ENCODE measurements at places on chromosomes 13 and 19.
A peak's percentile ranks its signal among the peaks of the same experiment; 100 is the strongest.

- peak; percentile 80 for DNase-seq
These were observed 14.1 kb downstream of the KLF2 start for GRCh38 chr19:16338470-16339360.

- peak; percentile 77 for DNase-seq
These were observed 2.9 kb upstream of the C19orf85 start for GRCh38 chr19:55467236-55468053.

DNA sequence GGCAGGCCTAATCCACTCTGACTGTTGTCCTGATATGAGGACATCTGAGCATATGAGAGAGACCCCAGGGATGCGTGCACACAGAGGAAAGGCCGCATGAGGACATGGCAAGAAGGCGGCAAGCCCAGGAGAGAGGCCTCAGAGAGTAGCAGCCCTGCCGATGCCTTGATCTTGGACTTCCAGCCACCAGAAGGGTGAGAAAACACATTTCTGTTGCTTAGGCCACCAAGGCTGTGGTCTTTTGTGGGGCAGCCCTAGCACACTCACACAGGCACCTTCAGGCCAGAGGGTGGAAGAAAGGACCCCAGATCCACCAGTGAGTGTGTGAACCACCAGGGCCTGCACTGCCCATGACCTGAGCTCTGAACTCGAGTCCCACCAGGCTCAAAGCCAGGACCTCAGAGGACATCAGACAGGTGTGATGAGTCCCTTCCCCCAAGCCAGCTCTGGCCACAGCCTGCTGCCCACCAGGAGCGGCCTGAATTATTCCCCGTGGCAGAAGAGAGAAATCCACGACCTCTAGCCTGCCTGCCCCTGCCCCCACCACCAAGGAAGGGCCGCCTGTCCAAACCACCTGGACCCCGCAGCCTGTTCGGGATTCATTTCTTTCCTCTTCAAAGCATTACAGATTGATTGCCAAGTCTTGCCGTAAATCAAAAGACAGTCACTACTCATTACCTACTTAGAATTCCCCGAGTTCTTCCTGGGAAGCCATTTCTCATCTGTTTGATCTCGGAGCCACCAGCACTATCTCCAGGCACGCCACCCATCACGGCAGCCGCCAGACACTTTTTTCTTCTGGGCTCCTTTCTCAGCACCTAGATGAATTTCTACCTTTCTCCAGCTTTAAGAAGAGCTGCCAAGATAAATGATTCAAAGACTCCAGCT lies 72.2 kb downstream of the CEBPG start:
- DNase-seq: no peak

GRCh38 chr13:106551751-106552150 lies 16.2 kb downstream of the ARGLU1 start:
- no peak for DNase-seq

DNA sequence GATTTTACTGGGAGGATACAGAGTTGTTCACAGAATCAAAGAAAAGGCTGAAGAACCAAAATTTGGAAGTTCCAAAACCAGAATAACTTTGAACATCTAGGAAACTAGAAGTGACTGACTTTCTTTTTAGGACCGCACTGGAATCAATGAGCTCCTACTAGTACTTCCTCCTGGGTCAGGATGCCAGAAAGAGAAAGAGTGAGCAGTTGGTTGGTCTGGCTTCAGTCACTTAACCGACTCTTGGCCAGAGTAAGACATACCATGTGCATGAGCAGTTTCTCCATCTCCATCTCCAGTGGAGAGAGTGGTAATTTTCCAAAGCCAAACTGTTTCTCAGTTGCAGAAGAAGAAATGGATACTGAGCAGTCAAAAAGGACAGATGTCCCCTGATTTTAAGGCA lies 27.1 kb upstream of the MTUS2 start:
- DNase-seq: no peak

DNA sequence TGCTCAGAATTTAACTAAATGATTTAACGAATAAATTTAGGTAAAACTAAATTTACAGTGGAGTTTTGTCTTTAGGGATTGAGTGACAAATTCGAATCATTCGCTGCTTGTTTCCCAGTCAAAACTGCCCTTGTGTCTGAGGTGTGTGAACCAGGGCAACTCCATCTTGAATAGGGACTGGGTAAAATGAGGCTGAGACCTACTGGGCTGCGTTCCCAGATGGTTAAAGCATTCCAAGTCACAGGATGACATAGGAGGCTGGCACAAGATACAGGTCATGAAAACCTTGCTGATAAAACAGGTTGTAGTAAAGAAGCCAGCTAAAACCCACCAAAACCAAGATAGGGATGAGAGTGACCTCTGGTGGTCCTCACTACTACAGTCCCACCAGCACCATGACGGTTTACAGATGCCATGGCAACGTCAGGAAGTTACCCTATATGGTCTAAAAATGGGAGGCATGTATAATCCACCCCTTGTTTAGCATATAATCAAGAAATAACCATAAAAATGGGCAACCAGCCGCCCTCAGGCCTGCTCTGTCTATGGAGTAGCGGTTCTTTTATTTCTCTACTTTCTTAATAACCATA lies 10.2 kb upstream of the ANKRD10 start:
- no peak for DNase-seq

DNA sequence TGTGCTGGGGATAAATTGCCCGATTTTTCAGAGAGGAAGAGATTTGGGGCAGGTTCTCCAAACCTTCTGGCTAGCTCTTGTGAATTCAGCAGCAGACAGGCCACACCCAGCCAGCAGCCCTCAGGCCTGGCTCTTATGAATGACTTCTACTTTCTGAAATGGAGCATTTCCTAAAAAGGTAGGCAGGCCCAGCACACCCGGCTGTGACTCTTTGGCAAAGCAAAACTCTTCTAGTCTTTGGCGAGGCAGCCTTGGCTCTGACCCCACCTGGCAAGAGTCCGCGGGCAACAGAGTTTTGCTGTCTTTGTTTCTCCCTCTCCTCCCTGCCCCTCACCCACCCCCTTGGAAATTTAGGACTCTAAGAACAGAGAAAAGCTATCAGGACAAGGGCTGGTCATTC lies 221.2 kb downstream of the ZNF536 start:
- DNase-seq: no peak

GRCh38 chr19:7561325-7561724 lies 25.8 kb downstream of the PNPLA6 start:
- no peak for DNase-seq

DNA sequence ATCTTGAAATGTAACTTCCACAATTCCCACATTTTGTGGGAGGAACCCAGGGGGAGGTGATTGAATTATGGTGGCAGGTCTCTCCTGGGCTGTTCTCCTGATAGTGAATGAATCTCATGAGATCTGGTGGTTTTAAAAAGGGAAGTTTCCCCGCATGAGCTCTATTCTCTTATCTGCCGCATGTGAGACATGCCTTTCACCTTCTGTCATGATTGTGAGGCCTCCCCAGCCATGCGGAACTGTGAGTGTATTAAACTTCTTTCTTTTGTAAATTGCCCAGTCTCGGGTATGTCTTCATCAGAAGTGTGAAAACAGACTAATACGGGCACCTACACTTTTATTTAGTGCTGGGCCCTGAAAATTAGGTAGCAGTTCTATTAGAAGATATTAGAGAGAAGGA lies 45.8 kb downstream of the TNFSF13B start:
- DNase-seq: no peak

- peak; percentile 81 for DNase-seq
These were observed at the start of gene ZNF888 for GRCh38 chr19:52922841-52923777. TSS of gene ZNF888 (minus strand) at chr19:52923428. CDS start at chr19:52917873, 5,555 bp downstream.

- no peak for DNase-seq
These were observed 485.3 kb downstream of the SLITRK6 start for GRCh38 chr13:85313761-85314503.

DNA sequence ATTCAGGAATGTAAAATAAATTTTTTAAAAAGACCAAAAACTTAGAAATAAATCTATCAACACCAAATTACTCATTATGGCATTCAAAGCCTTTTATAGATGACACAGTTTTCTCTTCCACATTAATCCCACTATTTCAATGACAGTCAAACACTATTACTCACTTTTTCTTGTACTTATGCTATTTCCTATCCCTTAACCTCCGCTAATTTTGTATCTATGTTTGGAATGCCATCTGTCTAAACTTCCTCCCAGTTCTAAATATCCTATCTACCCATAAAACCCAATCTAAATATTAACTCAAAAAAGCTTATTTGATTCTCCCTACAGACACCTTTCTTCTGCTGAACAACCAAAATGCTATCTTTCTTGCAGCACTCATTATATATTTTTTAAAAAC lies 203.5 kb downstream of the ENOX1 start:
- no peak for DNase-seq

- no peak for DNase-seq
These were observed 830.8 kb downstream of the DIAPH3 start for GRCh38 chr13:59332966-59333365.

DNA sequence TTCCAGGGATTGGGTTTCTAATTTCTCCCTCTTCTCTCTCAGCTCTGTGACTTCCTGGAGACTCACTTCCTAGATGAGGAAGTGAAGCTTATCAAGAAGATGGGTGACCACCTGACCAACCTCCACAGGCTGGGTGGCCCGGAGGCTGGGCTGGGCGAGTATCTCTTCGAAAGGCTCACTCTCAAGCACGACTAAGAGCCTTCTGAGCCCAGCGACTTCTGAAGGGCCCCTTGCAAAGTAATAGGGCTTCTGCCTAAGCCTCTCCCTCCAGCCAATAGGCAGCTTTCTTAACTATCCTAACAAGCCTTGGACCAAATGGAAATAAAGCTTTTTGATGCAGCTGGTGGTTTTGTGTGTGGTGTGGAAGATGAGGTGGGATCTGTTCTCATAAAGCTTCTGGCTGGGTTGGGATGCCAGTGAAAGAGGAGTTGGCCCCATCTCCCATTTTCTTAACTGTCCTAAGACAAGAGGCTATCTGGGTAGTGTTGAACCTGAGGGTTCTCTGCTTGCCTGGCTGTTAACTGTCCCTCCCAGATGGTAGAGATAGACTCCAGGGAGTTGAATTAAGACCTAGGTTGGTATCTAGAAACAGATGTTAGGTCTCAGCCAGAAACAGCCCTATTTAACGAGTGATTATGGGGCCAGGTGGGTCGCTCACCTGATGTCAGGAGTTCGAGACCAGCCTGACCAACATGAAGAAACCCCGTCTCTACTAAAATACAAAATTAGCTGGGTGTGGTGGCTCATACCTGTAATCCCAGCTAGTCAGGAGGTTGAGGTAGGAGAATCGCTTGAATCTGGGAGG lies 1.6 kb downstream of the FTL start:
- no peak for DNase-seq

DNA sequence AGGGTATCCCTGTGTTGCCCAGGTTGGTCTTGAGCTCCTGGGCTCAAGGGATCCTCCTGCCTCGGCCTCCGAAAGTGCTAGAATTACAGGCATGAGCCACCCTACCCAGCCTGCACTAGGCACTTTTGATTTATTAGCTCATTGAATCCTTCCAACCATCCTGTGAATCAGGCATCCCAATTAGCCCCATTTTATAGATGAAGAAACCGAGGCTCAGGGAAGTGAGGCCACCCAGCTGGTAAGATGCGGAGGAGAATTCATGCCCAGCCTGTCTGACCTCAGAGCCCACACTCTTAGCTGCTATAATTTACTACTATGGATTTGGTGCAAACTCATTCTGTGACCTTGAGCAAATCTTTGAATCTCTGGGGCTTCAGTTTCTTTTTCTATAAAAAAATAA lies 17.8 kb upstream of the CACNG8 start:
- DNase-seq: no peak

DNA sequence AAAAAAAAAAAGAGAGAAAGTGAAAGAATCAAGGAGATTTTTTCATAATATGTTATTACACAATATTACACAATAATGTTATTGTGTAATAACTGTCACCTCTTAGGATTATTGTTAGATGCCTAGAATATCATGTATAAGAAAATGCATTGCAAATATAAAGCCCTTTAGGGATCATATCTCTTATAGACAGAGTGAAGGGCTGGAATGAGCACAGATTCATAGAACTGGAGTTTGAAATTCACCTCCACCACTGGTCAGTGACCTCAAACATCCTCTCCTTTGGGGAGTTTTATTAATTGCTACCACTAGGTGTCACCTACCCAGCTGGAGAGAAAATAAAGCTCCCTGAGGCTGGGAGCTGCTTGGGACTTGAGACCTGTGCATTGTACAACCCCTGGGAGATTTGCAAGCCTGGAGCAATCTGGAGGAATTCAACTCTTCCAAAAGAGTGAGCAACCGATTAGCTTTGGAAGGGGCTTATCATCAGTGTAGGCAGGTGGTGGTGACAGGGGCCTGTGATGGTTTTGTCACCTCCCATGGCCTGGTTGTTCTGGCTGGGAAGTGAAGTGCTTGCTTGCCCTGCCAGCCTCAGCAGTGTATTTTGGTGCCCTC lies 30.3 kb upstream of the FRY start:
- no peak for DNase-seq

DNA sequence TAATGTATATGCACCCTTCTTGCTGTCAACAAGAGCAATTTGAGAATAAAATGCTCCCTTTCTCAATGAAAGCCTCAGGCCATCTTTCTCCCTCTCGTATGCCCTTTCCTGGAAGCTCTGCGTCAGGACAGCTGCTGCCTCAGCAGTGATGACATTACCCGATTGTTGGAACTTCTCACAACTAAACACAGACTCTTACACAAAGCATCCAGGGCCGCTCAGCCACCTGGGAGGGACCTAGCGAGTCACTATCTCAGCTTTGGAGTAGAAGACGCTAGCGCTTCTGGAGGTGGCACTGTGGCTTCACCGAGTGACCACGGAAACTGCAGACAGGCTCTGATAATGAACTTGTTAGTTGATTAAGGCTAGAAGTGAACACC lies 153.2 kb upstream of the SOX1 start:
- DNase-seq: no peak

DNA sequence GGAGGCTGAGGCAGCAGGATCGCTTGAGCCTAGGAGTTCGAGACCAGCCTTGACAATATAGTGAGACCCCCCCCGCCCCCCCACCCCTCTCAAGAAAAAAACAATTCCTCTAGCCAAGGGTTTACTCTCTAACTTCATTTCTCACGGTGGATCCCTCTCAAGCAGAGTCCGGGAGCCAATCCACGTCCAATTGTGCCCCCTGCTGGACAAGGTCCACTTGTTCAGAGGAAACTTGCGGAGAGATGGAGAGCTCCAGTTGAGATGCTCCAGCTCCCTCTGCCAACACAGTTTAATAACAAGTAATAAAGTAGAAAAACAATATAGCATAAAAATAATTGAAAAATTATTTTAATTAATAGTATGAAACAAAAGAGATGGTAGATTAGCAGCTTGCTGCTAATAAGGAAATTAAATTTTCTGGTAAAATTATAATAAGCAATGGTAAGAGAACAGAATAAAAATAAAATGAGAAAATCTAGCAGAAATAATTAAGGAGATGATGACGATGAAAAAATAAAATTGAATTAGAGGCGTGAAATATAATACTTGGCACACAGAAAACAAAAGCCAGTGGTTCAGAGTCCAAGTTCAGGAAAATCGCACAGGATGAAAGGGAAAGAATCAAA lies 14.5 kb upstream of the SIGLEC14 start:
- peak; percentile 70 for DNase-seq
